ENCODE measurements at places on chromosomes 5 and 9.

GRCh38 chr5:10704949-10705621 lies 55.9 kb downstream of the DAP start:
- DNase-seq: no peak

DNA sequence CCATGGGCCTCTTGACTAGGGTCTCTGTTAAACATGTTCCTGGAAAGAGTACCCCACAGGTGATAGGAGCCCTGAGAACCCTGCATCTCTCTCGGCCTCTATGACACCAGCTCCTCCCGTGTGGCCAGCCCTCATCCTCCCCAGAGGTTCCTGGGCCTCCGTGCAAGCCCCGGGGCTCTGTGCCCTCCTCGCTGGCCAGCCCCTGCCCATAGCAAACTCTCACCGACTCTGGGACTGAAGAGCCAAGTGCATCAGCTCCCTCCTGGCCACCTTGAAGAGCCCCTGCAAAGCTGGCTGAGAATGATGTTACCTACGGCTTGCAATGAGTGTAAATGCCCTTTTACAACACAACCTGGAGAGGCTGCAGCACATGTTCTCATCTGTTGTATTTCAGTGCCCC lies 224.4 kb downstream of the ROR2 start:
- DNase-seq: no peak

- no peak for DNase-seq
These were observed 11.1 kb upstream of the MED27 start for GRCh38 chr9:132090771-132091170.

GRCh38 chr9:129287619-129288305 lies 109.7 kb upstream of the IER5L start:
- DNase-seq: no peak

GRCh38 chr5:135966165-135966564 lies 11.4 kb upstream of the LECT2 start:
- DNase-seq: no peak

DNA sequence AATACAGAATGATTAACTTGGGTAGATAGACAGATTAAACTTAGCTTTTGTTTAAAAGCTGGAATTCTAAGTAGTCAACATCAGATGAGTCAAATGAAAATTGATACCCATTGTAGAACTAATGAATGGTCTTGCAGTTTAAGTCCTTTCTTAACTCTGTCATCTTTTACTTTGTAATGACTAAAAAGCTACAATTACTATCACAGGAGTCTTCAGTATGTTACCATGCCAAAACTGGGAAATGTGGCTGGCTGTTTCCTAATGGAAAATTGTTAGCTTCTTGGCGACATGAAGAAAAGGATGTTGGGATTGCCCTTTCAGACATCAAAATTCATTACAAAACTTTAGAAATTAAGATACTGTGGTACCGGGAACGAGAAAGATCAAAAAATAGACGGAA lies 20.2 kb upstream of the ANXA1 start:
- DNase-seq: no peak

DNA sequence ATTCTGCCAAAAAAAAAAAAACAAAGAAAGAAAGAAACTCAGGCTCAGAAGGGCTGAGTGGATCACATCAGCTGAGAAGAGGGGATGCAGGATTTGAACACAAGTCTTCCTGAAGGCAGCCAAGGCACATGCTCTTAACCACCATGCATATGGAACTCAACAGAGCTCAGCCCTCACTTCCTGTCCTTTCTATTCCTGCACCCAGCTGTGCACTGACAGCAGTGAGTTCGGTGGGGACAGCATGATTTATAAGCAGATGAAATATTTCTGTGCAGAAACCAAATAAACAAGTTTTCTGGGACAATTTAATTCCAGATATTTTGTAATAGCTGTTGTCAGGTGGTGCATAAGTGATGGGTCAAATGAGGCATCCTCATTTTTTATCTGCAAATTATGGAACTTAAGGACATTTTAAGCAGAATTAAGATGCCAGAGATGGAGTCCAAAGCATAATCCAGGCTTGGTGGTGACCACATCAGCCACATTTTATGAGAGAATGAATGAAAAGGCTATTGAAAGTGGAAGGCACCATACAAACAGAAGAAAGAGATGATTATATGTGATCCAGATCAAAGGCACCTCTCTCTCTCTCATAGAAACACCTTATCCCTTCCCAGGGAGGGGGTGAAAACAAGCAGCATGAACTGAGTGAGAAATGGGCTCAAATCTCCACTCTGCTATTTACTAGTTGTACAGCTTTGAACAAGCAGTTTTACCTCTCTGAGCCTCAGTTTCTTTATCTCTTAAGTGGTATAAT lies 303.6 kb upstream of the MSX2 start:
- DNase-seq: no peak

DNA sequence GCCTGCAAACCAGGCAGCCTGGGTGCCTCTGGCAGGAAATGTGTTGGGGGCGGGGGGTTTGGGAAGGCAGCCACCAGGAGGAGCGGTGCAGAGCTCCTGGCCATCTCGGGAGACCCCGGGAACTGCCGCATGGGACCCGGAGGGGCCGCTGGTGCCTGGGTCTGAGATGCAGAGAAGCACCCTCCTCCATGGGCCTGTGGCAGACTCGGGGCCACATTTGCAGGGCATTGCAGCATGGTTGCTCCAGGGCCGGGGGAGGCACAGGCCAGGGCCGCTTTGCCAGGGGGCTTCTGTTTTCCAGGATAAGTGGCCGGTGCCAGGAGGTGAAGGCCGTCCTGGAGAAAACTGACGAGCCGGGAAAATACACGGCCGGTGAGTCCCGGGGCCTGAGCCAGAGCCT lies 1.7 kb downstream of the LCN1 start:
- no peak for DNase-seq

GRCh38 chr9:79571309-79572031 lies at the start of gene TLE4:
Gene TLE4 (plus strand): TSS chr9:79571965. CDS start chr9:79572791, 826 bp downstream.
- DNase-seq: peak; percentile 98

- DNase-seq: no peak
These were observed 49.2 kb upstream of the CTNNAL1 start for GRCh38 chr9:109062543-109062942.

- no peak for DNase-seq
These were observed 28.7 kb downstream of the CDKN2A start for GRCh38 chr9:21965401-21965951.

DNA sequence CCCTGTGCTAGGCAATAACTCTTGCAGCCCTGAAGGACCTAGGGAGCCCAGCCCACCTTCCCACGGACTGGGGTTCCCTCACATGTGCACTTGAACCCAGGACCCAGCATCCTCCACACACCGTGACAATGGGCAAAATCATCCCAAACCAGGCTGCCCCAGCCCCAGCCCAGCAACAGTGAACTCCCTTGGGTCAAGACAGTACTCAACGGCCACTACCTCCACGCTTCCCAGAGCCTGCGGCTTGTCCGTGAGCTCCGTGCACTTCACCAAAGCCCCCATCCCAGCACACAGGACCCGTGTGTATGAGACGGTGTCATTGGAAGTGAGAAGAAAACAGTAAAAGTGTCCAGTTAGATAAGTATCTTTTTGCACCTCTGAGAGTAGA lies 55.8 kb downstream of the IPPK start:
- DNase-seq: no peak

DNA sequence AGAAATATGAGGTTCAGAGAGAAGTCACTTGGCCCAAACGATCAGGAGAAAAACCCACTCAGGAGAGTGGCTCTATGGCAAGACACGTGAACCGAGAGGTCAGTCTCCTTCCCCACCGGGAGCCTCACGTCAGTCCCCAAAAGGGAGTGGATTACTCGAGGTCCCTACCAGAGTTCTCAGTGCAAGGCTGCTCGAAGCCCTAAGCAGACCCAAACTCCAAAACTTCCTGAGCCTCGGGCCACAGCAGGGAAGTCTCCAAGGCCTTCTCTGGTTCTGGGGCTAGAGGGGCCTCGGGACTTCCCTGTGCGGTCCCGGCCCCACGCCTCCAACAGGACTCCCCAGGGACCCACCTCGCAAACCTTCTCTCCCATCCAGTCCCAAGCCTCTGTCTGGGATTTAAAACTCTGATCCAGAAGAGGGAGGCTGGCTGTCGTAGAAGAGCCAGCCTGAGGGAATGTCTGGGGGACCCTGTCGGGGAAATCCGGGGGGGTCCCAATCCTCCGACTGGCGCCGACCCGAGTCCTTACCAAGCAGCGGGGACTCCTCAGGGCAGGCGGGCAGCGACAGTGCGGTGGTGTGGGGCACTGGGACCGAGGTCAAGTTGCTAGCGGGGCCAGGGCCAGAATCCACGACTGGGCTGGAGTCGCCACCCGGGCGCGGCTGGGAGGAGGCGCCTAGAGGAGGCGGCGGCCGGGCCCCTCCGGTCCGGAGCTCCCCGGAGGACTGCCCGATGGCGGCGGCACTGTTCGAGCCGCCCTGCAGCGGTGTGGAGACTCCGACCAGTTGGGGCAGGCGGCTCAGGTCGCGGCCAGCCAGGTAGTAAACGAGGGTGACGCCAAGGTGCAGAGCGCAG lies 679 bp downstream of the B4GALT1 start:
- DNase-seq: no peak

DNA sequence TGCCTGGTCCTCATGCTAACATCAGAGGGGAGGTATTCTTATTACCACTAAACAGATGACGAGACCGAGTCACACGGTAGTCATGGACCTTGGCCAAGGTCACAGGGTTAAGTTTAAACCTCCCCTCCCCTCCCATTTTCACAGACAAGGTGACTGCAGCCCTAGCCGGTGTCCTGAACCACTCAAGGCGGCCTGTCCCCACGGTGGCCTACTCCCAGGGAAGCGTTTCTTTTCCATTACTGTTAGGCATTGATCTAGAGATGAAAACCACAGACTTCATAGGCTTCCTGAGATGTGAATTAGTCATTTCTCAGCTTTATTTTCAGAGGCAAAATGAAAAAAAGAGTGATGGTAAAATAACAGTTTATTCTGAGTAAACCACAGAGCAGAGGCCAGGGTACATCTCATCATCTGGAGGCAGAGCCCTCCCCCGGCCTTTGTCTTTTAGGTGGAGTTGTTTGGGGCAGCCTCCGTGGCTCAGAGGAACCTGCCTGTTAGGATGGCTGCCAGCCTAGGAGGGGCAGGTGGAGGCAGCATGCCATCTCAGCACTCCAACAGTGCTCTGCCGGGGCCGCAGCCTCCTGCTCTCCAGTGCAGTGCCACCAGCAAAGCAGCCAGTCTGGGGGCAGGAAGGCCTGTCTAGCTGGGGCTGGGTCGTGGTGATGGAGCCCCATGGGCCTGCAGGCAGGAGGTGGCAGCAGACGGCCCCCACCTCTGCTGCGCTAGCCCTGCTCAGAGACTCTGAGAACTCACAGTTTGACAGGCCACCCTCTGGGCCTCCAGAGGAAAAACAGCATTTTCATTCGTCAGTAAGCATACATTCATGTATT lies 71.2 kb downstream of the RAPGEF1 start:
- DNase-seq: no peak

DNA sequence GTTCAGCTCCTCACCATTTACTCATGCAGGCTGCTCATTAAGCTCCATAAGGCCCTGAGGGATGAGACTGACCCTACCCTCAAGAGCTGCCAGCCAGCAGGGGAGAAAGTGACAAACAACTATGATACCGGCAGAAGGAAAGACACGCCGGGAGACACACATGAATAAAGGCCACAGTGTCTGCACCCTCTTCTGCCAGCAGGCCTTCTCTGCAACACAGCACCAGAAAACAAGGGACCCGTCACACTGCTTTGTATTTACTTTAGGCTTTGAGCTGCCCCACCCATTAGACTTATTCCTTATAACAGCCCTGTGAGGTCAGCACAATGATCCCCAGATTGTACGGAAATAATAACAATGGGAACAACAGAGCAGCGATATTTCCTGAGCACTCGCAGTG lies 7.2 kb downstream of the GABBR2 start:
- DNase-seq: no peak

DNA sequence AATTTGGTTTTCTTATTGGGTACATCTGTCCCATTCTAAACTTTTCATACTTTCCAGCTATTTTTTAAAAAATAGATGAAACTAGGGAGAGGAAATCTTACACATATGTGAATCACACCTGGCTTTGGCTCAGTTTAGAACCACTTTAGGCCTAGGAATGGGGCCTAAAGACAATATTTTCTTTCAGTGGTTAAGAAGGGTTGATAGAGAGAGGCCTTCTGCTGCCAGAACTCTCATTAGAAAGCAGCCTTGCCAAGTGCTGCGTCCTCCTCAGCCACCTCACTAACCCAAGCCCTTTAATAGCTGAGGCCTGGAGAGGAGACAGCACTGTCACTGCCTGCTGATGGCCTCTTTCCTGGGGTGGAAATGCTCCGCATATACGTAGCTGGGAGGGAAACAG lies 167.5 kb downstream of the SAXO1 start:
- DNase-seq: no peak

DNA sequence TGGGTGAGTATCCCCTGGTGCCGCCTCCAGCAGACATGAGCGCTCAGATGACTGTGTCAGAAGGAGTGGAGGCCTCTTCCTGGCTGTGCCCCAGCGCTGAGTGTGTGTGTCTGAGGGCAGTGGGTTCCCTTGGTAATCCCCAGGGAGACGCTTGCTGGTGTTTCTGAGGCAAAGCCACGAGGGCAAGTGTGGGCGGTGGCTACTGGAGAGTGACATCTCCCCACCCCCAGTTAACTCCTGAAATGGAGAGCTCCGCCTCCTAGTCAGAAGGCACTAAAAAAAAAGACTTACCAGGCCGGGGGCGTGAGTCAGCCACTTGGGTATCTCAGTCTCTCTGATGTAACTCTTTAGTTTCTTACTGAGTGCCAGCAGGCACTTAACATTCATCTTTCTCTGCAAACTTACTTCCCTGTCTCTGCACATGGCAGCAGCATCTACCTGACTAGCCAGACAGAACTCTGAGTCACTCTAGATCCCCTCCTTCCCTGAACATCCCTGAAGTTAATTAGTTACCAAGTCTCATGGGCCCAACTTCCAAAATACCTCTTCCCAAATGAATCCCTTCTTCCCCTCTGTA lies 19.3 kb downstream of the ORM2 start:
- no peak for DNase-seq

DNA sequence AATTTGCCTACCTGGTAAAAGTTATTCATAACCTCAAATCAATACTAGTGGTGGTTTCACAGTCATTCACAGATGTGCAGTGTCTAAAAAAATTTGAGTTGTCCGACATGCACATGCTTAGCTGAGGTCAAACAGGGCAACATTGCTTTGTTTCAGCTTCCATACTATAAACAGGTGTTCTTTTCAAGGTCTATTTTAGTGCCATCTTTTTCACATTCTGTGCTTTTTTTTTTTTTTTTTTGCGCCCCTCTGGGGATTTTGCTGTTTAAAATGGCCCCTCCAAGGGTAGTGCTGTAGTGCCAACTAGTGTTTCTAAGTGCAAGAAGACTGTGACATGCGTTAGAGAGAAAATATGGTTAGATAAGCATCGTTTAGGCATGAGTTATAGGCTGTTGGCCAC lies 14.5 kb downstream of the PHAX start:
- no peak for DNase-seq

- DNase-seq: no peak
These were observed 31.3 kb upstream of the TAS2R1 start for GRCh38 chr5:9661316-9662015.

- DNase-seq: no peak
These were observed 387.1 kb downstream of the PDE4D start for GRCh38 chr5:59506285-59506877.

- no peak for DNase-seq
These were observed 60.4 kb downstream of the RORB start for GRCh38 chr9:74557571-74557970.

DNA sequence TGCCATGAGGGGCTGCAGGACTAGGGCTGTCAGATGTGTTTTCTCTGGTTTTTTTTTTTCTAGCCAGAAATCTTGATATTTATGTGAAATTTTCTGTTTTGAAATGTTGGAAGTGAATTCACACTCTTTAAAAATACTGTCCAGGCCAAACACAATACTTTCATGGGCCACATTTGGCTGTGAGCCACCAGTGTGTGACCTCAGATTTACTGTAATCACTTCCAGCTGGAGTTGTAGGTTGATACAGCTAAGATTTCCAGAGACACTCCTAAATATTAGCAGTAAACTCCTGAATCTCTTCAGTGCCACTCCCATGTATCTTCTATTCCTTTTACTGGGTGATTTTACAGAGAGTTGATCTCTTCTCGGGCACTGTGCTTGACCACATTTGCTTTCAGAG lies 92.2 kb upstream of the CKMT2 start:
- no peak for DNase-seq
